Epithelial cell of esophagus (primary cell): ENCODE measurements at places on chromosomes 7 and 10.
A peak's percentile ranks its signal among the peaks of the same experiment; 100 is the strongest.

DNA sequence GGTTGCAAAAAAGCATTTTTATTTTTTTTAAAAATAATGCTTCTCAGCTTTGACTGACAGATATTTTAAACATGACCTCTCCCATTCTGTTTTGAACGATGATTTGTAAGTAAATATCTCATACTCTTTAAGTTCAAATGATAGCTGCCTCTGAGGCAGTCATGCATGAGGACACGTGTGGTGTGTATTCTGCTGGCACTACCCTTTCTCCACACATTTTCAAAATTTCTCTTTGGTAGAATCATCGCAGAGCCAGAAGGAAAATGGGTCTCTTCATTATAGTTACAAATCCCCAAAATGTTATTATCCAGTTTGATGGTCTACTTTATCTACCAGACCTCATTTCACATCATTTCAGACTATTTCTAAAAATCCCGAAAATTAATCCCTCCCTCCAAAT lies 55.1 kb downstream of the FZD1 start:
- no peak for DNase-seq

DNA sequence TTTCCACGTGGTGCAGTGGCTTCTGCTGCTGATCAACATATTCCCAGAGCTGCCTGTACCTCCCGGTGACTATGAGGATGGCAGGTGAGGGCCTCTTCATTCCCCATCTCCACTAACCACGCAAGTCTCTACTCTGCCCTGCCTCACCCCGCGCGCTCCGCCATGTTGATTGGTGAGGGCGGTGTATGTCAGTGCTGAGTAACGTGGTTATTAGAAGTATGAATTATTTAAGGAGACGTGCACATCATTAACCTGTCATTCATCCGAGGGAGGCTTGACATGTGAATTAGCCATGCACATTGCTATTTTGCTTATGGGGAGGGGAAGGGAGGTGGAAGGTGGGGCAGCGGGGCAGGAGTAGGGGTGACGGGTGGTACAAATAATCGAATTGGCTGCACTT lies 138.6 kb downstream of the SORCS3 start:
- DNase-seq: no peak

- DNase-seq: no peak
These were observed 136.6 kb downstream of the CHN2 start for GRCh38 chr7:29331163-29331562.

GRCh38 chr7:142943706-142944268 lies 4.5 kb downstream of the LLCFC1 start:
- peak; percentile 50 for DNase-seq

- no peak for DNase-seq
These were observed 205.0 kb downstream of the TFEC start for GRCh38 chr7:115825456-115826115.

GRCh38 chr7:2209146-2209960 lies 23.4 kb downstream of the MAD1L1 start:
- peak; percentile 58 for DNase-seq

DNA sequence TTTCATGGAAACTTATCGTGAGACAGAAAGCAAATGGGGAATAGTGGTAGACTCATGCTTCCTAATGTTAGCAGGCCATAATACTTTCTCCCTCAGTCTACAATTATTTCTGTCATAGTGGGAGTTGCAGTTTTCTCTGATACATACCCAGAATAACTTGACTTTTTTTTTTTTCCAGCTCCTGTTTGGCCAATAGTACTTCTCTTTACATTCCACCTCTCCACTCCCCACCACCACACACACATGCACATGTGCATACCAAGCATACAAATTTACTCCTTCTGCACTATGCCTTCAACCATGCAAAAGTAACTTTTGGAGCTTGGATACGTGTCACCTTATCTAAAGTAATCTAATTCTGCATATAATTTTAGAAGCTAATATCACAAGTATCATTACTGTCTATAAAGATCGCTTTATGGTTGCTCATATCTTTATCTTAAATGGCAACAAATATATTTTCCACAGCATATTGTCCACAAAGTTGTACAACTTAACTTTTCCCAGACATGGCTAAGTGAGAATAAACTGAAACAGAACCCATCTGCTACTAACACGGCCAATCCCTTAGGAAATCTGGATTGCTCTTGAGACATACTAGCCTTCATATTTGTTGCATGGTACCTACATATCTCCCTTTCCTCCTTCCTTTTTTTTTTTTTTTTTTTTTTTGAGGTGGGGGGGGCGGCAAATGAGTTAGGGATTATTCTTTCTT lies 49.0 kb downstream of the TES start:
- no peak for DNase-seq

DNA sequence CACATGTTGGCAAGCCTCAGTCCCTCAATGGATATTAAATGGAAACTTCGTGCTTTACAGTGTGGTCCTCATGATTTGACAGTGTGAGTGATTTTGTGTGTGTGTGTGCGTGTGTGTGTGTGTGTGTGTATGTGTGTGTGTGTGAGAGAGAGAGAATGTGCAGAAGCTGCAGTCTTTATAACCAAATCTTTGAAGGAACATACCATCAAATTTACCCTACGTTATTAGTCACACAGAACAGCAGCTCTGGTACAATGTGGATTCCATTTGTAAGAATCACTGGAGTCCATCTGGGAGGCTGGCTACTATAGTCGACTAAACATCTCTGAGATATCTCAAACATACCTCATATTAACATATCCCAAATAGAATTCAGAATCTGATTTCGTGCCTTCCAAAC lies 928.0 kb upstream of the POT1 start:
- peak; percentile 14 for DNase-seq

DNA sequence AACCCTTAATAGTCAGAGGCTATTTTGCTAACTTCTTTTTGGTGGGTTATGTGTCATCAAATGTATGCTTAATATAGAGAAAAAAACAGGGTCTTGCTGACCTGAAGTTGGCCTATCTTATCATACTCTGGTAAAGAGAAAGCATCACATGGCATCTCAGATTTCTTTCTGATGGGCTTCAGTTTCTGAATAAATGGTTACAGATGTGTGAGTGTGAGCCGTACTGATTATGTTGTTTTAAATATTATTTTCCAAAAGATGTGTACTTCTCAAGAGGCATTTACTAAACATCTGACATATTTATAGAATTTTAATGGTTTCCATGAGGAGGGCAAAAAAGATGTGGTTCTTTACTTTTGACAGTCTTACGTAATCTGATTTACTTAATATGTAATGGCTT lies 28.4 kb downstream of the BBS9 start:
- no peak for DNase-seq

DNA sequence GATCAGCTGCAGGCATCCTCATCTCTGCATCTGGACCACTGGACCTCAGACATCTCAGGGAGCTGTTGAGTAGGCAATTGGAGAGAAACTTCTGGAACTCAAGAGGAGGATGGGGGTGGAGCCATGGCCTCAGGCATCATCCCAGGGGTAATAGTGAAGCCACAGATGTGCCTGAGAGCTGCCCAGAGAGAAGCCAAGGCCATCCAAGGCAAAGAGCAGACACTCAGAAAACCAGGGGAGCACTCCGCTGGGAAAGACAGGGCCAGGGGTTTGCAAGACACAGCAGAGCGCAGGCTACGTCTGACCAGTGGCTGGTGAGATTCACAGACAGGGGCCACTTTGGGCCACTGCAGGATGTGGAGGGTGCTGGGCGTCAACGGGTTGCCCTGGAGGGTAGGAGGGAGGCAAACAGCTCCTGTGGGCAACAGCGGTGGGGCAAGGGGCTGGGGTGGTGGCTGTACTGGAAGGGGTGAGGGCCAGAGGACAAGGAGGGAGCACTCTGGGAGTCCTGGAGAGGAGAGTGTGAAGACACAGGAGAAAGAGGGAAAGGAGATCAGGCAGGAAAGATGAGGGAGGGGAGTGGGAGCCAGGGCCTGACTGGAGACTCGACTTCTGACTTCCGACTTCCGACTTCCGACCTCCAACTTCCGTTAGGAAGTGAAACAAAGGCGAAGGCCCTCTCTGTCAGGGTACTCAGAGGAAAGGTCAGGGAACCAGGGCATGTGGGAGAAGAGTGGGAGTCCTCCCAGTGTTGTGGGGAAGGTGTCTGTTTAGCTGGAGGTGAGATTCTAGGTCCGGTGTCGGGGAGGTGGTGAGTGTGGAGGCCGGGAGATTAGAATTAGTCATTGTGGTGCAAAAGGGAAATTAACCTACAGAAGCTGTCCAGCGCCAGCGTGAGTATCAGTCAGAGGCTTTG lies 69.7 kb upstream of the ANTXRL start:
- DNase-seq: peak; percentile 33

- DNase-seq: no peak
These were observed 21.7 kb downstream of the GTF2IRD1 start for GRCh38 chr7:74475243-74475986.

DNA sequence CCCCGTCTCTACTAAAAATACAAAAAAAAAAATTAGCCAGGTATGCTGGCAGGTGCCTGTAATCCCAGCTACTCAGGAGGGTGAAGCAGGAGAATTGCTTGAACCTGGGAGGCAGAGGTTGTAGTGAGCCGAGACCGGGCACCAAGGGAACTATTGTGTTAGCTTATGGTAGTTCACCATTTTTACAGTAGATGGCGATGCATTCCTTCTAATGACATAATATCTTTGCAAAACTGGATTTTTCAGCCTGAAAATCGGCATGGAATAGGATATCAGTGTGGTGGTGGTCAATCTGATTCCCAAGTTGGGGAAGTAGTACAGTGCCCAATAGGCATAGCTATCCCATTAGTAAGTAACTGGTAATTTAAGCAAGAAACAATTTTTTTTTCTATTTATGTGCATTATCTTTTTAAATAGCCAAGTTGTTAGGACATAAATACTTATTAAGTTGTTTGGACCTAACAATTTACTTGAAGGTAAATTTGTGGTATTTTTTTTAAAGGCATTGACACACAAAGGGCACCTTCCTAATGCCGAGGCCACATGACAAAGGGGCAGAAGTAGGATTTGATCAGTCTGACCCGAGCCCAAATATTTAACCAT lies 17.6 kb upstream of the IMPDH1 start:
- DNase-seq: peak; percentile 64

GRCh38 chr10:74880041-74880440 lies 53.6 kb downstream of the KAT6B start:
- DNase-seq: no peak

DNA sequence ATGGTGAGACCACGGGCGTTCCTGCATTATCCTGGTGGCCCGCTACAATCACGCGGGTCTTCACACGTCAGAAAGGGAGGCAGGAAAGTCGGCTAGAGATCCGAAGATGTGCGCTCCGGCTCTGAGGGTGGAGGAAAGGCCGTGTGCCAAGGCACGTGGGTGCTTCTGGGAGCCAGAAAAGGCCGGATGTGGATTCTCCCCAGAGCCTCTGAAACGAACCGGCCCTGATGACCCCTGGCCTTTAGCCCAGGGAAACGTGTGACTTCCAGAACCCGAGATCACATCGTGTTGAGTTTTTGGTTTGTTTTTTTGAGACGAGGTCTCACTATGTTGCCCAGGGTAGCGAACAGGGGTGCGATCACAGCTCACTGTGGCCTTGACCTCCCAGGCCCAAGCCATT lies 244.2 kb downstream of the ELFN1 start:
- DNase-seq: no peak

DNA sequence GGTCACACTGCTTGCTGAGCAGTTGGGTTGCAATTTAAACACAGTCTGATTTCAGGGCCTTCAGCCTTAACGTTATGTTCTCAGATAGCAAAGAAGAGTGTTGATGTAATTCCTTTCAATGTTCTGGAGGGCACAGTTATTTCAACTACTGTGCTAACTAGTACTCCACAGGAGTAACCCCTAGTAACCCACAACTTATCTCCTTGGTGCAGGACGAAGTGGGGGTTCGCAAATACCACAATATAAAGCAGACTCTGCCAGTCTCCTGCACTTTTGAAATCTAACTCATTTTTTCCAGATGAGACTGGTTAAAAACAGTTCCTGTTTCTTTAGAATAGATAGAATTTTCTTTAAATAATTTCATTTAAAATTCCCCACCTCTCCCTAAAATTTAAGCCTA lies 47.1 kb upstream of the NCAPG2 start:
- DNase-seq: no peak

DNA sequence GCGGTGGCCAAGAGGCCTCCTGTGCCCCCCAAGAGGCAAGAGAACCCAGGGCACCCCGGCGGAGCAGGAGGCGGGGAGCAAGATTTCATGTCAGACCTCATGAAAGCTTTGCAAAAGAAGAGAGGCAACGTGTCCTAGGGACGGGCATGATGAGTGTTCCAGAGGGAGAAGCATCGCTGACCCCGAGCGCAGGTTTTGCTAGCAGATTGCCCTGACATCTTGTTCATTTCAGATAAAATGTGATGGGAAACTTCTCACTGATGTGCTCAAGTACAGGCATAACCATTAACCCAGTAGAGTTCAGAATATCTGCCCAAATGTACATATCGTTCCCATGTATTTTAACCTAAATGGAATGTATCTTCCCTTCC lies 129.2 kb downstream of the APBB1IP start:
- DNase-seq: no peak

- no peak for DNase-seq
These were observed 167.6 kb downstream of the SNX13 start for GRCh38 chr7:17772581-17773288.

- no peak for DNase-seq
These were observed 33.7 kb downstream of the RAB11FIP2 start for GRCh38 chr10:118012952-118013525.

GRCh38 chr7:141876371-141876770 lies 35.1 kb upstream of the PRSS37 start:
- DNase-seq: no peak

- DNase-seq: no peak
These were observed 7.3 kb downstream of the PWWP2B start for GRCh38 chr10:132404169-132404880.

- peak; percentile 56 for DNase-seq
These were observed 220.1 kb upstream of the MKLN1 start for GRCh38 chr7:131107337-131108211.

DNA sequence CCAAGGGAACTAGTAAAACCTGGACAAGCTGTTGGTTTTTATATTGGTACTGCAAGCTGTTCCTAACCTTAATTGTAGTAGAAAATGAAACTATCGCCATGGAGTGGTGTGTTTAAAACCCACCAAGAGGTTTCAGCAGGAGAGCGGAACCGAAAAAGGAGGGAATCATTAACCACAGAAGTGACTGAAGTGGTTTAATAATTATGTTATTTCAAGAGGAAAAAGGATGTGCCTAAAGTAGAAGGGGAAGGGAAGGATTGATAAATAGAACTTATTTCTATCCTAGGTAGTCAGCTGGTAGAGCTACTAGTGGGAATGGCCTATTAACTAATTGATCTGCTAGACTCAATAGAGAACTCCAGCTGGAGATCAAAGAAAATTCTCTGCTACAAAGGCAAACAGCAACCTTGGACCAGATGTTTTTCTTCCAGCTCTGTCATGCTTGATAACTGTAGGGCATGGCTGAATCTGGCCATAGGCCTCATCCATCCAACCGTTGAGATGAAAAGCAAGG lies 91.8 kb downstream of the BAMBI start:
- DNase-seq: no peak

- no peak for DNase-seq
These were observed 4.5 kb downstream of the TRIL start for GRCh38 chr7:28953633-28954032.
